Liver (tissue), 10 donors: ENCODE measurements at places on chromosomes 3 and 15.

DNA sequence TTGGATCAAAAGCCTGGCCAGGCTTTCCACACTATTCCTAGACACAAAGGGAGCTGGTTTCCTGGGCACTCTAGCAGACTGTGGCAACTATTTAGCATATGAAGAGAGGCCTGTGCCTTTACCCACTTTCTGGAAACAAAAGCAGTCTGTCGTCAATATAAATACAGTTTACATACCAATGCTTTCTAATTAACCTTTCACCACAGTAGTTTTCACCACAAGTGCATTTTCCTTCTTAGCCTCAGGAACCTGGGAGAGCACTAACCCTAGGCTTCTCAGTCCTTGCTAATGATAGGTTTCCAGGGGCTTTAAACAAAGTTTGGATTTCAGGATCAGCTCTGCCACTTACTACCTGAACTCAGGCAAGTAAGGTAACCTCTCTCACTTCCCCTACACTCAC is 499.1 kb downstream of the MAGI1 start:
- DNase-seq = no peak

- no peak for DNase-seq
Observed at GRCh38 chr15:67815036-67815592, 10.2 kb upstream of the SKOR1 start.

DNA sequence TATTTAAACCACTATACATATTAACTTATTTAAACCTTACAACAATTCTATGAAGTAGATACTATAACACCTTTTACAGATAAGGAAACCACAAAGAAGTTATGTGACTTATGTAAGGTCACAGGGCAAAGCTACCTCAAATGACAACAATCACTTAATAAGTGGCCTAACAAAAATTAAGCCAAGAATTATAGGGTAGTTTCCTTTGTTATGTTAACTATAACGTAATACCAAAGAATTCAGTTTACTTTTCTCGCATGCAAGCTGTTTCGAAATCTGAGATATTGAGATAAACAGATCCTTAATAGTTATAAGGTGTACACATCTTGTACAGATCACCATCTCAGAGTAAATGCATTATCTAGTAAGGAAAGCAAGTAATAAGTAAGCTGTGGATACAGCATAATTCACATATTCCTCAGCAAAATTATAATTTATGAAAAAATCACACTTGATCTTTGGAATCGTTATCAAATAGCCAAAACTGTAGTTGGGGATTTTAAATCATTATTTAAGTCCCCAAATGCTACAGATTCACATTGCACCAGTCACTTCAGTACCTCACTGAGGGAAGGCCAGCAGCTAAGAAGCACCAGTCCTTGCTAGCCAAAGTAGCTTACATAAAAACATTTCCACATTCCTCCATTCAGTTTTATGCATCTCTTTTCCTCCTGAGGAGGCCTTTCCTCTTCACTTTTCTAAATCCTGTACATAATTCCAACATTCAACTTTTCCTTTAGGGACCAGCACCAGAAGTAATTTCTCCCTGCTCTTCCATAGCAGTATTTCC is 226.8 kb downstream of the TBC1D5 start:
- DNase-seq = no peak

DNA sequence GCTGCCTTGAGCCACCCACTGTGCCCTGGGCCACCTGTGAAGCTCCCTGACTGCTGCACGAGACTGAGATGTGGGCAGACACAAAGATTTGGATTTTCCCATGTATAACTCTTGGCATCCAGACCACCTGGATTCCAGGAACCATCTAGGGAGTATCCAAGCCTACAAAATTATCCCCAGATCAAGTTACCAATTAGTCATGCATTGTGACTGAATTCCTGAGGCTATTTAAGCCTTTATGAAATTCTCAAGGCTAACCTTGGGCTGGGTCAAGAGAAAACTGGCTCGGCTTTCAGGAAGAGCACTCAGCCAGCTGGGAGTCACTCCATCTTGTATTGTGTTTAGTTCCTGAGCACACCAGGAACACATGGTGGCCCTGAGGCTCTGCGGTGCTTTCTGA is 13.3 kb upstream of the ATP13A5 start:
- no peak for DNase-seq

- no peak for DNase-seq
Observed at GRCh38 chr3:134545818-134546217, 60.0 kb downstream of the CEP63 start.

DNA sequence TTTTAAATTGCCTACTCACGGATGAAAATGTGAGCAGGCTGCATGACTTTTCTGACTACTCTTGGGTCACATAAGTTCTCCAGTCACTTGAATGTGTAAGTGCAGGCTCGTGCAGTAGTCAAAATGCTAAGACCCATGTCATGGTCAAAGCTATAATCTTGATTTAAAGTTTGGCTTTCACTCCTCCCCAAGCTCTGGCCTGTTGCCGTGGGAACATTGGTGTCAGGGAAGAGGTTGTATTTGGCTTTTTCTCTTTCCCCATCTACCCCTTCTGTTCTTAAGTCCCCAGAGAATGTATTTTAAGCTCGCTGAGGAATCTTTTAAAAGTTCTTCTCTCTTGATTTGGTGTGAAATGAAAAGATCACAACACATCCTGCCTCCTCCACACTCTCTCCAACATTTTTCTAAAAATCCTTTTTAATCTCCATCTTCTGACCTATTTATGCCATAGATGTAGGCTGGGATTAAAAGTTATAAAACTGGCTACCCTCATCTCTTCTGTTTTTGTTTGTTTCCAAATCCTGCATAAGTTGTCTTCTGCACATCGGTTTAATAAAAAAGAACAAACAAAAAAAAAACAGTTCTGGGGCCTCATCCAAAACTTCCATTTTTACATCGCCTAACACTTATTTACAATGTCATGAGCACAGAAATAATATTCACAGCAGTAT is 61.4 kb upstream of the ADAMTSL3 start:
- DNase-seq = no peak

DNA sequence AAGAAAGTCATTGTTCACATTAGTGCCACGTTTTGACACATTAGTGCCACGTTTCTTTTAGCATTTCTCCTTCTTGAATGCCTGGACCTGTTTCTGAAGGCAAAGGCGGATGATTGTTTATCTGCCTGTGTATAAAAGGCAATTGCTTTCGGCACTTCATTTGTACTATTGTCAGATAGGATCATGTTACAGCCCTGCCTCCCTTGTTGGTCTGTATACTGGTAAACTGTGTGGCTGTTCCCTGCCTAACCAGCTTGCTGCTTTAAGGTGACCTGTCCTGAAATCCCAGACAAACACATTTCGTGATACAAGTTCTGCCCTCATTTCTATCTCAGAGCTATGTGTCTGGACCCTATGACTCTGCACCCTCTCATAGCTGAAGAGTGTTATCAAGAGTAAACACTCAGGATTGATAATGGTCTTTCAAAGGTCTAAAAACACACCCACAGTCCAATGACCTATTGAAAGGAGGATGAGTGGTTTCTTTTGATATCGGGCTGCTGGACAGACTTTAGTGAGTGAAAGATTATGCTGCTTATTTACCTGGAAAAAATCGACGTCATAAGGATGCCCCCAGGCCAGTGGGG is 276.3 kb upstream of the MCTP2 start:
- no peak for DNase-seq

- DNase-seq = no peak
Observed at GRCh38 chr3:107907996-107908395, 182.8 kb downstream of the CD47 start.

- no peak for DNase-seq
Observed at GRCh38 chr15:91874992-91875660, 21.6 kb downstream of the SLCO3A1 start.

DNA sequence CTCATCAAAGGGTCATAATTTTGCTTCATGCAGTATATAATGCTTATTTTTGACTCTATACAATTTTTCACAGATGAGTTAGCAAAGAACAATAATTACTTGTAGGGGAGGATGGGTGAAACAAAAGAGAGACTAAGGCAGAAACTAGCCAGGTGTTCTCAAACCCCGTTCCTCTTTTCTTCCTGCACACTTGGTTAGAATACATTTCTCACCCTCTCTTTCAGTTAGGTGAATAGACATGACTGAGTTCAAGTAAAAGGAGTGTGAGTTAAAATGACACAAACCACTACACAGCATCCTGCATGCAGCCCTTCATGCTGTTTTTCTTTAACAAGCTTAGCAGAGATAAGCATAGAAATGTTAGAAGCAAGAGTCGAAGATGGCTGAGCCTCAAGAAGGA is 922.2 kb downstream of the TBL1XR1 start:
- DNase-seq = no peak

DNA sequence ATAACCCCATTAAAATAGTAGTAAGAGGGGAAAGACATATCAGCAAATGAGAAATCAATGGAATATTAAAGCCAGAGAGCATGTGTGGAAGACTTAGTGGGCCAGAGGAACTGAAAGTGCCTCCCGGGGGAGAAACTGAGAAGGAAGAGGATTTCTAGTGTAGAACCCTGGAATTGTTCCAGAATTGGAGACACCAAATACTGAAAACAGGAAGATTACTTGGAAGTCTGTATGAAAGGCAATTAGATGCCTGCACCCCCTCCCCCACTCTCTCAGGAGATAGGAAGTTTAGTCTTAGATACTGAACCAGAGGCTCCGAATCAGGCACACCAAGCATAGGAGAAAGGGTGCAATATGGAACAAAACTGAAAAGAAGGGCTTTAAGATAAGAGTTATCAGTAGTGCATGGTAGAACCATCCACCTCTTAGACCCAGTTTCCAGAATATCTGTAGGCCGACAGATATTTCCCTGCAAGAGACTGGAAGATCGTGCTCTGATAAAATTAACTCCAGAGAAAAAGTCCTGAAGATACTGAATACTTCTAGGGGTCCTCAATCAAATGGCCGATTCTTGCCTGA is 32.4 kb downstream of the KLHL18 start:
- peak; percentile 44 for DNase-seq

- no peak for DNase-seq
Observed at GRCh38 chr15:96629511-96629910, 299.0 kb downstream of the NR2F2 start.

GRCh38 chr15:57962887-57963286 is 102.6 kb downstream of the ALDH1A2 start:
- DNase-seq = no peak

DNA sequence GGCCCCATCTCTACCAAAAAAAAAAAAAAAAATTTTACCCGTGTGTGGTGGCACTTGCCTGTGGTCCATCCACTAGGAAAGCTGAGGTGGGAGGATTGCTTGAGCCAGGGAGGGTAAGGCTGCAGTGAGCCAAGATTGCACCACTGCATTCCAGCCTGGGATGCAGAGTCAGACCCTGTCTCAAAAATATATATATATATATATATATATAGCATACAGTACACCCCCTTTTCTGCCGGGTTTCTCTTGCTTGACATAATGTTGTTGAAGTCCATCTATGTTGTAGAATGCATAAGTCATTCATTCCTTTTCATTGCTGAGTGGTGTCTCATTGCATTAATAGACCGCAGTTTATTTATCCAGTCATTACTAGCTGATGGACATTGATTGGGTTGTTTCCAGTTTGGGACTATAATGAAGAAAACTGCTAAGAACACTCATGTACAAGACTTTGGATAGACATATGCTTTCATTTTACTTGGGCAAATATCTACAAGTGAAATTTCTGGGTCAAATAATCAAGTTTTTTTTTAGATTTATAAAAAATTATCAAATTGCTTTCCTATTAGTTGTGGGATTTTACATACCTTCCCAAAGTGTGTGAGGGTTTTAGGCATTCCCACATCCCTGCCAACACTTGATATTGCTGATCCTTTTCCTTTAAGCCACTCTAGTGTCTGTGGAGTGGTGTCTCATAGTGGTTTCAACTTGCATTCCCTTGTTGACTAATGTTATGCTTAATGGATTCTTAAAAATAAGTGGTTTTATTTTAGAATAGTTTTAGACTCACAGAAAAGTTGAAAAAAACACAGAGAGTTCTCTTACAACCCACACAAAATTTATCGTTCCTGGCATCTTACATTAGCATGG is 2.1 kb upstream of the PRR20G start:
- no peak for DNase-seq

- no peak for DNase-seq
Observed at GRCh38 chr15:65067317-65067644, 510 bp downstream of the RASL12 start.

DNA sequence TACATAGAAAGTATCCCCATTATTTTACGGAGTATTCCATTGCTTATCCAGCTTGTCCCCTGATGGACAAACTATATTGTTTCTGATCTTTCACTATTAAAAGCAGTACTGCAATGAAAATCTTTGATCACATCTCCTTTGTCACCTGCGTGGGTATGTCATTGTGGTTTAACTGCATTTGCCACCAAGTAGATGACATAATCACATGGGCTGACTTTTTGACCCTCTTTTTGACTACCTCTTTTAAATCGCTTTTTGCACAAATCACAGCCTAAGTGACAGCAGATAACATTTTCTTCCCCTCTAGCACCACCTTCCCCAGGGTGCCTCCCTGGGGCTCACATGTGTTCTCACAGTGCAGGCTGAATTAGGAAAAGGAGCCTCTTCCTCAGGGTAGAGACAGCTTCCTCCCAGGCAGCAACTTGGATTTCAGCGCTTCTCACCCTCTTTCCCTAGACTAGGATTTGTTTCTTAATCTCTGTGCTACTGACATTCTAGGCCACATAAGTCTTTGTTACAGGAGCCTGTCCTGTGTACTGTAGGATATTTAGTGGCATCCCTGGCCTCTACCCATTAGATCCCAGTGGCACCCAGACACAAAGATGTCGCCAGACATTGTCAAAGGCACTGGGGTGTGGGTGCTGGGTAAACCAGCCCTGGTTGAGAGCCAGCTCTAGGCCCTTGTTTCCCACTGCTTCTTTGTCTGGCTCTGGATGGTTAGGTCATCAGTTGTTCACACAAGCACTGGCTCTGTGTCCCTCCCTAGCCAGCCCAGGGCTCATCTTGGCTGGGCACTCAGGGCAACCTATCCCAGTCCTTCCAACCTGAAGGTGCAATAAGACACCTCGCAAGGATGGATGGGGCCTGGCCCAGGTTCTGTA is 1.3 kb upstream of the RBP1 start:
- DNase-seq = no peak

GRCh38 chr3:160921020-160921635 is 165.1 kb downstream of the PPM1L start:
- DNase-seq = no peak

DNA sequence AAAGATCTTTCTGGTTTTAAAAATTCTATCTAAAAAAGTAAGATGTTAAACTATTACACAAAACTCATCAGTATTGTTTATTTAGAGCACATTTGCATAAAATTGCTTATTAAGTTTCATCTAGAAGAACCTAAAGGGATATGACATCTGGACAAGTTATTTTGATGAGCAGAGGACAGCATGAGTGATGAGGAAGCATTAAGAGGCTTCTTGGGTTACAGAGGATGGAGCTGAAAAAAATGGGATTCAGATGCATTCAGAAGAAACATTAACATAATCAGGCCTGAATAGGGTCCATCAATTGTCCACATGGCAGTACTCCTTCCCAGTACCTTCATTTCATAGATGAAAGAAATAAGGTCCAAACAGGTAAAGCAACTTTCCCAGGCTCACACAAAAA is 41.6 kb downstream of the IMPG2 start:
- DNase-seq = no peak

- no peak for DNase-seq
Observed at GRCh38 chr3:170043506-170043905, 5.7 kb downstream of the GPR160 start.

GRCh38 chr15:62027263-62027565 is 33.0 kb downstream of the VPS13C start:
- no peak for DNase-seq

GRCh38 chr3:107045791-107046190 is 331.4 kb upstream of the CCDC54 start:
- DNase-seq = no peak
